ENCODE measurements at places on chromosomes 16 and 17. TPM values are rescaled to one million over a fixed set of nuclear protein-coding genes. Genes with fewer than 3 reads are reported as not detected.

The WNT3 gene
- total RNA-seq, result 47.7 TPM

The RFFL gene
- total RNA-seq, result 38.7 TPM

The KRT27 gene
- not detected for total RNA-seq

The TOX3 gene
- total RNA-seq, result 14.7 TPM

The NEURL4 gene
- 61.5 TPM for total RNA-seq

The NUP88 gene
- 72.4 TPM for total RNA-seq

The SRCIN1 gene
- 11.9 TPM for total RNA-seq

The MGAT5B gene
- total RNA-seq, result 3.0 TPM

The KRTAP4-11 gene
- not detected for total RNA-seq

DNA sequence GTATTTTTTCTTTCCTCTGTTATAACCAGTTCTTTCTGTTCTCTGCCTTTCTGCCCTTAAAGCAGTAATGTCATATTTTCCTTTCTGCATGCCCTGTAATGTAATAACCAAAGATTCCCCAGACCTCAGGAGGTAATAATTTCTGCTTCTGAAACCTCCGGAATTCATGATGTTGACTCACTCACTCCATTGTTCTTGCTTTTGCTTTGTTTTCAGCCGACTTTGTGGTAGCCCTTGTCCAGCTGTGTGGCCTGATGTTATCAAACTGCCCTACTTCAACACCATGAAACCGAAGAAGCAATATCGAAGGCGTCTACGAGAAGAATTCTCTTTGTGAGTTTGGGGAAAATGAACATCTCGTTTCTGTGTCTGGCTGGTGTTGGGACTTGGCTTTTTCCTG, 55.9 kb downstream of the CDK12 start:
- H3K27me3 ChIP-seq, result no peaks in the 10 kb centered on the region
- H3K36me3 ChIP-seq, result peaks cover 15% of the 10 kb centered on the region
- no peak overlapping the region for H3K27ac ChIP-seq
- H3K4me1 ChIP-seq, result no peaks in the 10 kb centered on the region

- H3K4me1 ChIP-seq, result no peaks in the 10 kb centered on the region
- no peak overlapping the region for H3K27ac ChIP-seq
- H3K27me3 ChIP-seq, result no peaks in the 10 kb centered on the region
These were observed 148.3 kb downstream of the CDH8 start for GRCh38 chr16:61887903-61888302.

DNA sequence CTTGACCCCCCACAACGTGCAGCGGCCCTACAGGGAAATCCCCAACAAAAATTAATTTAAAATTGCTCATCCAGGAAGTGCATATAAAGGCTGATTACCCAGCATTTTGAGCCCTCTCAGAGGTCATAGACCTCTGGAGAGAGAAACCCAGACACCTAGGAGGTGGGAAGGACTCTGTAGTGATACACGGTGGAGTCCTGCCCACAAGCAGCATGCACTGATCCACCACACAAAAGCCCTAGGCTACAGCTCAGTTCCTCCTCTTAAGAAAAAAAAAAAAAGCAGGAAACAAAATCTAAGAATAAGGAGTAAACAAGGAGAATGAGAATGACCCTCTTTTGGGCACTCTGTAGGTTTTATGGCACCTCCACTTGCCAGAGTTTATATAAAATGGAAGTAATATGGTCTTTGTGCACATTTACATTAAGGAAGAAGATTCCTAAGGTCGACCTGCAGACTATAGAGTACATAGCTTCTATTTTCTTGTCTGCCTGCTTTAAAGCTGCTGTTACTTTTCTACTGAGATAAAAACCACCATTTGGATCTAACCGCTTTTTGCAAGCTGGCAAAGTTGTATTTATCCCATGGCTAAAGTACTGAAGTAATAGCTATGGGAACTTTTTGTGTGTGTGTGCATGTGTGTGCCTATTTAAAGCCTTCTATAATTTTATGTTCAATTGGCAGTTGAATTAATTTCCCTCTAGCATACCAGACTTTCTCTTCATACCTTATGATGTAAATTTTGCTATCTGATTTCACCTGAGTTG, 46.9 kb downstream of the ACSM1 start:
- H3K27me3 ChIP-seq, result no peaks in the 10 kb centered on the region
- H3K4me3 ChIP-seq, result no peak overlapping the region
- H3K4me1 ChIP-seq, result peaks cover 7% of the 10 kb centered on the region

DNA sequence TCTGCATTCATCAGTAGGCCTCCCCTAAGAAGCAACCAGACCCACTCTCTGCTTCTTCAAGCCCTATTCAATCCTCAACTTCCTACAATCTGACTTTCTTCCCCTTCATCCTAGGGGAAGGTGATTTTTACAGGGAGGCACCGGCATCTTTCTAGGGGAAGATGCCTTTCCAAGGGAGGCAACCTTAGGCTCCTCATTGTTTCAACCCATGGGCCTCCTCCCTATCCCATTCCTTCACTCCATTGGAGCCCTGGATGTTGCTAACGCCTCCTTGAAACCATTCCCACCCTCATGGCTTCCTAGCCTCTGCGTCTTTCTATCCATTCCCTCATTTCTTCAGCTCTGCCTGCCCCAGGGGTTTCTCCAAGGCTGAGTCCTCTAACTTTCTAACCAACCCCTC, 2.7 kb upstream of the CUEDC1 start:
- DNase-seq, result no peak
- peaks cover 3% of the 10 kb centered on the region for H3K36me3 ChIP-seq

GRCh38 chr17:78124081-78124835, 4.3 kb downstream of the TMC6 start:
- DNase-seq, result no peak
- no peak overlapping the region for H3K4me3 ChIP-seq
- no peaks in the 10 kb centered on the region for H3K27me3 ChIP-seq
- peaks cover 4% of the 10 kb centered on the region for H3K4me1 ChIP-seq

DNA sequence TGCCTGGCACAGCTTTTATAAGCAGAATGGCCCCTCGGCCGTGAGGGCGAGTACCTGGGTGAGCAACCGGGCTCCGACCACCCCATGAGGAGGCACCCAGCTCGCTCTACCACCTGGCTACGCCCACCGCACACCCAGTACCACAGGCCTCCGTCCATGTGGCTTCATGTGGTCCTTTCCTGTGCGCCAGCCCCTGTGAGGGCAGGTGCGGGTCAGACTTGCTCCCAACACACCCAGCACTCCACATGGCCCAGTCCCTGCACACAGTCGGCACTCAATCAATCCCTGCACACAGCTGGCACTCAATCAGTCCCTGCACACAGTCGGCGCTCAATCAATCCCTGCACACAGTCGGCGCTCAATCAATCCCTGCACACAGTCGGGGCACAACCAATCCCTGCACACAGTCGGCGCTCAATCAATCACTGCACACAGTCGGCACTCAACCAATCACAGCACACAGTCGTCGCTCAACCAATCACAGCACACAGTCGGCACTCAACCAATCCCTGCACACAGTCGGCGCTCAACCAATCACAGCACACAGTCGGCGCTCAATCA, 4.0 kb downstream of the C1QTNF8 start:
- no peak for DNase-seq
- H3K36me3 ChIP-seq, result no peaks in the 10 kb centered on the region
- H3K4me3 ChIP-seq, result no peak overlapping the region
- H3K27ac ChIP-seq, result no peak overlapping the region
- no peaks in the 10 kb centered on the region for H3K4me1 ChIP-seq

GRCh38 chr16:6124136-6124535, 1026.5 kb upstream of the EEF2KMT start:
- H3K4me1 ChIP-seq, result peaks cover 8% of the 10 kb centered on the region
- H3K4me3 ChIP-seq, result no peak overlapping the region
- peak overlapping the region; percentile 93 for H3K27ac ChIP-seq
- peaks cover 3% of the 10 kb centered on the region for H3K36me3 ChIP-seq
- no peaks in the 10 kb centered on the region for H3K27me3 ChIP-seq

- DNase-seq, result no peak
- H3K27ac ChIP-seq, result no peak overlapping the region
- H3K36me3 ChIP-seq, result no peaks in the 10 kb centered on the region
- H3K4me1 ChIP-seq, result no peaks in the 10 kb centered on the region
- H3K27me3 ChIP-seq, result peaks cover 14% of the 10 kb centered on the region
These were observed 52.5 kb downstream of the TMEM114 start for GRCh38 chr16:8537691-8538342.

DNA sequence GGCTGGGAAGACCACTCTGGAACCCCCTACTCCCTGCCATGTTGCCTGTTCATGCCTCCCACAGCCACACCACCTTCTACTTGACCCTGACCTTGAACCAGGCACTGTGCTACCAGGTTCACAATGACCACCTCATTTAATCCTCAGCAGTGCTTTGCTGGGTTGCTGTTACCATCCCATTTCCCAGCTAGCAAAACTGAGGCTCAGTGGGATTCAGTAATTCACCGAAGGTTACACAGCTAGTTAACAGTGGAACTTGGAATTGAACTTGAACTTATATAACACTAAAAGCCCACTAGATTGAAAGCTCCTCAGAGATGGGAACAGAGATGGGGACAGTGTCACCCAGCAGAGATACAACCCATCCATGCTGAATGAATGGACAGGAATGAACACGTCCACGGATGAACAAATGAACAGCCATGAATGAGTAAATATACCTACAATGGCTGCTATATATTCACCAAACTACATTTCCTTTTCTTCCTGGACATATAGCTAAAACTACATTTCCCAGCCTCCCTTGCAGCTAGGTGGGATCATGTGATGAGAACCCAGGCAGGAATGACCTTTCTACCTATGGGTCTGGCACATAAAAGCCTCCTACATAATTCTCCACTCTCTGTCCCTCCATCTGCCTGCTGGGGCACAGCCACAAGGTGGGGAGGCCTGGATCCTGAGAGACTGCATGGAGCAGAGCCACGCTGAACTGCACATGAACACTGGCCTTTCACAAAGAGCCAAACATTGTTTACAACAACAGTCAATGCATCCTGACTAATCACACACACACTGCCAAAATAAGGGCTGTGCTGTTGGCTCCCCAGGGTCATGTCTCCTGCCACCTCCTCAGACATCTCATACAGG, 94.8 kb downstream of the RMI2 start:
- DNase-seq, result no peak
- H3K36me3 ChIP-seq, result no peaks in the 10 kb centered on the region
- peaks cover 9% of the 10 kb centered on the region for H3K27me3 ChIP-seq
- H3K4me3 ChIP-seq, result no peak overlapping the region
- peaks cover 4% of the 10 kb centered on the region for H3K4me1 ChIP-seq

DNA sequence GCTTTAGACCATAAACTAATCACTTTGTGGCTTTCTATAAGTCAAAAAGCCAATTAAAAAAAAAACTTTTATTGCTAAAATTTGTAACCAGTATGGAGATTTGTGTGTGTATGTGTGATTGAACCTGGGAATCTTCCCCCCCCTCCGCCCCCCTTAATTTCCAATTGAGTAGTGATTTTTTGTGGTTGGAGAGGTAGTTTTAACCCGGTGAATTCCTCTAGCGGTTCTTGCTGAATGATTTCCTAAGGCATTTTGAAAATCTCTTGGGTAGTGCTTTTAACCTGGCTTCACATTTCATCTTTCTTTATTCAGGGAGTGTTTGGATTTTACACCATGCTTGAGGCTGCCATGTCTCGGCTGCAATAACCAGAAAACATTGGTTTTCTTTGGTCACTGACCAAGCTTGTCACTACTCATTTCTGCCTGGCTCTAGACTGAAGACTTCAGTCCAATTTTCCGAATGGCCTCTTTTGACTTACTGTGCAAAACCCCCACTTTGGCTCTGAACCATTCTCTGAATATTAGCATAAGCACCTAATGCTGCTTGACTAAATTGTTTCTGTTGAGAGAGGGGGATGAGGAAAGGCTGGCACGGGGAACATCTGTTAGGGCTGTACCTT, 35.6 kb downstream of the PRKCA start:
- H3K36me3 ChIP-seq, result no peaks in the 10 kb centered on the region
- H3K27me3 ChIP-seq, result no peaks in the 10 kb centered on the region
- H3K4me3 ChIP-seq, result no peak overlapping the region
- H3K4me1 ChIP-seq, result peaks cover 40% of the 10 kb centered on the region
- DNase-seq, result no peak

DNA sequence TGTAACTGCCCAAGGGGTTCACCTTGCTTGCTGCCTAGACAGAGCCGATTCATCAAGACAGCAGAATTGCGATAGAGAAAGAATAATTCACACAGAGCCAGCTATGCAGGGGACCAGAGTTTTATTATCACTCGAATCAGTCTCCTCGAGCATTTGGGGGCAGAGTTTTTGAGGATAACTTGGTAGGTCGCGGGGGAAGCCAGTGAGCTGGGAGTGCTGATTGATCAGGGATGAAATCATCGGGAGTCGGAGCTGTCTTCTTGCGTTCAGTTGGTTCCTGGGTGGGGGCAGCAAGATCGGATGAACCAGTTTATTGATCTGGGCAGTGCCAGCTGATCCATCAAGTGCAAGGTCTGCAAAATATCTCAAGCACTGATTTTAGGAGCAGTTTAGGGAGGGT, 9.1 kb downstream of the ITGAM start:
- no peaks in the 10 kb centered on the region for H3K36me3 ChIP-seq
- no peak overlapping the region for H3K27ac ChIP-seq
- no peaks in the 10 kb centered on the region for H3K4me1 ChIP-seq
- no peak overlapping the region for H3K4me3 ChIP-seq
- peak; percentile 51 for DNase-seq

- H3K4me3 ChIP-seq, result no peak overlapping the region
- no peaks in the 10 kb centered on the region for H3K27me3 ChIP-seq
- H3K4me1 ChIP-seq, result no peaks in the 10 kb centered on the region
- no peaks in the 10 kb centered on the region for H3K36me3 ChIP-seq
These were observed 283.6 kb downstream of the ABCC12 start for GRCh38 chr16:47872225-47872624.

DNA sequence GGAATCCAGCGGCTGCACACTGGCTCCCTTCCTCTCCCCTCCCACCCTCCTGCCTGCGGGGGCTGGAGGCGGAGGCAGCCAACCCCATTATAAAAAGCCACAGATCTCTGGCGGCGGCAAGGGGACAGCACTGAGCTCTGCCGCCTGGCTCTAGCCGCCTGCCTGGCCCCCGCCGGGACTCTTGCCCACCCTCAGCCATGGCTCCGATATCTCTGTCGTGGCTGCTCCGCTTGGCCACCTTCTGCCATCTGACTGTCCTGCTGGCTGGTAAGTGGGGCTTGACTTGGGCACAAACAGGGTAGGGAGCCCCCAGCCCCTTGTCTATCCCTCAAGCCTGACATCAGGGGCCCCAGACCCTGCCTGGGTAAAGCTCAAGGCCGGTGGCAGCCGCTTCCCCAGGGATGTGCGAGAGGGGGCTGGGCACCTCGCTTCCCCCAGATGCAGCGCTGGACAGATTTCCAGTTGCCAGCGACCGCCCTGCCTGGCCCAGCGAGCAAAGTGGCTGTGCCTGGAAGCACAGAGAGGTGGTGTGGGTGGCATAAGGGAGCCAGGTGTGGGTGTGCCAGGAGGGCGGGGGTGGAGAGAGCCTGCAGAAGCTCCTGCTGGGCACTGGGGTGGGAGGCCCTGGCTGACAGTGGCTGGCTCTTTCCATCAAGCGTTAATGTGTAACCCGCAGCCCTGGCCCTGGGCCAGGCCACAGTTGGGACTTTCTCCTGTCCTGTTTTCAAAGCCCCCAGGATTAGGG, at the start of gene CX3CL1:
Gene CX3CL1 (plus strand): TSS at position 119 of the 745 bp plus-strand sequence. CDS start 79 bp downstream, at position 198.
- peak within 1 kb of the TSS; percentile 78 for H3K4me3 ChIP-seq
- peaks cover 17% of the 10 kb centered on the region for H3K4me1 ChIP-seq
- peak within 1 kb of the TSS; percentile 23 for H3K27ac ChIP-seq
- peak; percentile 78 for DNase-seq
- H3K36me3 ChIP-seq, result no peaks in the 10 kb centered on the region

DNA sequence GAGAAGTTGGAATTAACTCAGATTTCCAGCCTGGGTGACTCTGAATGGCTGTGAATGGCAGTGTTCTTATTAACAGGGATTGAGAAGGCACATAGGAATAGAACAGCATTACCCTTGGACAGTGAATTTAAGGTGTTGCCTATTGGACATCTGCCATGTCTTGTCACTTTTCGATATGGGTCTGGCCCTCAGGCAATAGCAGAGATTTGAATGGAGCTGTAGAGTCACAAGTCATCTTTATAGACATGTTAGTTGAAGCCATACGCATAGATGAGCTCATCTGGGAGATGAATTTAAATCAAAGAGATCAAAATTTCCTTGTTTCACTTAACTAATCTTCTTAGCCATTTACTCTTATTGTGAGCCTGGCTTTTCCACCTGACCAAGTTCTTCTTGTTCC, 14.9 kb upstream of the DHRS11 start:
- H3K36me3 ChIP-seq, result peaks cover 34% of the 10 kb centered on the region
- no peak overlapping the region for H3K27ac ChIP-seq
- no peak overlapping the region for H3K4me3 ChIP-seq
- no peaks in the 10 kb centered on the region for H3K4me1 ChIP-seq
